ENCODE measurements at places on chromosomes 7 and 10. TPM values are rescaled to one million over a fixed set of nuclear protein-coding genes. Genes with fewer than 3 reads are reported as not detected.

- DNase-seq, result no peak
Observed at GRCh38 chr10:49759787-49760551, 2.2 kb downstream of the OGDHL start.

DNA sequence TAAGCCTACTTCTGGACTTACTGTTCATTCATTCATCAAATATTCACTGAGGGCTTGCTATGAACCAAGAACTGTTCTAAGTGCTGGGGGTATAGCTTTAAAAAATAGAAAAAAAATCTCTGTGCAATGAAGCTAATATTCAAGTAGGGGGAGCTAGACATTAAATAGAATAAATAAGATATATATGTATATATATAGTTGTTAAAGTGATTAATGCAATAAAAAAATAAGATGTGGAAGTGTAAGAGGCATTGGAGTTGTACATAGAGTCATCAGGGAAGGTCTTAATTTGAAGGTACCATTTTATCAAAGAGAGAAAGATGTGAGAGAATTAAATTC lies 181.2 kb upstream of the AGR3 start:
- no peak for DNase-seq

DNA sequence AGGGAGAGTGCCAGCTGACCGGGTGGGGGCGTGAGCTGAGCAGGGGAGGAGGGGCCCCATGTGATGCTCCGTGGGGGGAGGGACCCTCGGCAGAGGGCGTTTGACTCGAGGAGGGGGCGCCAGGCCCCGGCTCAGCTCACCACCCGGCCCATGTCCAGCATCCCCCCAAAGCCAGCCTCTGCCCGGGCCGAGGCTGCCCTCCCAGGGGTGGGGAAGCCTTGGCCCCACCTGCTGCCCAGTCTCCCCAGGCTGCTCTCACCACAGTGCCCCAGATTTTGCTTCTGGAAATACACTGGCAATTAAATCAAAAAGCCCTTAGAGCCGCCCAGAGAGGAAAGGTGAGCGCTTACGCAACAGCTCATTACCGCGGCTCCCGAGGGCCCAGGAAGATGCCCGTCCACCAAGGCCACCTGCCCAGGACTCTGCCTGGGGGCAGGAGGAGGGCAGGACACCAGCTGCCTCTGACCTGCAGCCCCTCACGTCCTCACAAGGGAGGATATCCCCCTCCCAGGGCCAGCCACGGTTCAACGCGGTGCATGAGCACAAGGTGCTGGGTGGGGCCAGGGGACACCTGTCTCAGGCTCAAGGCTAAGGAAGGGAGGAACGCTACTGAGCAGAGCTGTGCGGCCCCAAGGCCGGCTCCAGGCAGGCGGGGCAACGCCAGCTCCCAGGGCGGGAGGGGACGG lies 70.0 kb upstream of the INPP5A start:
- DNase-seq, result no peak

DNA sequence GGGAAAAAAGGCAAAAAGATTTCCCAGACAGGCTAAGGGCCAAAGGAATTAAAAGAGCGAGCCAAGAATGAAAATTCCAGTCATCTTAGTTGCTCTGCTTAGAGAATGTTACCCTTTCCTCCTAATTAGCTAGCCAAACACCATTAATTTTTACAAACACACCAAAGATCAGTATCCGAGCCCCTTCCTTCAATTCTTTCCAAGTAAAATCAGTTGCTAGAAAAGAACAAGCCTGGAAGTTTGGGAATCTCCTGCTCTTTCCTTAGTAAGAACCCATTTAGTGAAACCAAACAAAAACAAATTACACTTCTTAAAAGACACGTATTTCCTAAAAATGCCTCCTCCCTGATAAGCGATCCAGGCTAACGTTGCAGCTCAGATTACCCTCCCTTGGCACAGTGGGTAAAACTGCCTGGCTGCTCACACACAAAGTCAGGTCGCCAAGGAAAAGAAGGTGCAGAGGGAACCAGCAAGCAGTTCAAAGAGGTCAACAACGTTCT lies 57.1 kb upstream of the ABLIM1 start:
- no peak for DNase-seq

GRCh38 chr10:29241925-29242324 lies 46.9 kb upstream of the LYZL1 start:
- no peak for DNase-seq

GRCh38 chr10:64726466-64726865 lies 1205.3 kb downstream of the REEP3 start:
- DNase-seq, result no peak

DNA sequence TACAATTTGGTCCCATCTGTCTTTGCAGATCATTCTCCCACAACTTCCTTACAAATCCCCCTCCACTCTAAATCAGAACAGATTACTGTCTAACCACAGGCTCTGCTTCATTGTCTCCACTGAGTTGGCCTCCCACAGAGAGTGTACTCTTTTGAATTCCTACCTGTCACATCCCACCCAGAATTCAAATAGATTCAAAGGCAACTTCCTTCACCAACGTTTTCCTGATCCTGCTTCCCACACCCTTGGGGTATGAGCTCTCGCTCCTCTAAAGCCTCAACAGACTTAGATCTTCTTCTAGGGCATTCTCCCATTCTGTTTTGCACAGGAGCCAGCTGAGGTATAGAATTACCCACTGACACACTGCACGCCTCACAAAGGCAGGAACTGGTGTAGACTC lies 197.8 kb upstream of the CDCA7L start:
- no peak for DNase-seq

- DNase-seq, result no peak
Observed at GRCh38 chr7:140619176-140619575, 21.4 kb downstream of the DENND2A start.

- no peak for DNase-seq
Observed at GRCh38 chr10:44014644-44015250, 366.1 kb upstream of the ZNF32 start.

- DNase-seq, result no peak
Observed at GRCh38 chr10:63573068-63573697, 52.0 kb downstream of the REEP3 start.

- DNase-seq, result no peak
Observed at GRCh38 chr7:92697414-92697813, 107.2 kb upstream of the FAM133B start.

DNA sequence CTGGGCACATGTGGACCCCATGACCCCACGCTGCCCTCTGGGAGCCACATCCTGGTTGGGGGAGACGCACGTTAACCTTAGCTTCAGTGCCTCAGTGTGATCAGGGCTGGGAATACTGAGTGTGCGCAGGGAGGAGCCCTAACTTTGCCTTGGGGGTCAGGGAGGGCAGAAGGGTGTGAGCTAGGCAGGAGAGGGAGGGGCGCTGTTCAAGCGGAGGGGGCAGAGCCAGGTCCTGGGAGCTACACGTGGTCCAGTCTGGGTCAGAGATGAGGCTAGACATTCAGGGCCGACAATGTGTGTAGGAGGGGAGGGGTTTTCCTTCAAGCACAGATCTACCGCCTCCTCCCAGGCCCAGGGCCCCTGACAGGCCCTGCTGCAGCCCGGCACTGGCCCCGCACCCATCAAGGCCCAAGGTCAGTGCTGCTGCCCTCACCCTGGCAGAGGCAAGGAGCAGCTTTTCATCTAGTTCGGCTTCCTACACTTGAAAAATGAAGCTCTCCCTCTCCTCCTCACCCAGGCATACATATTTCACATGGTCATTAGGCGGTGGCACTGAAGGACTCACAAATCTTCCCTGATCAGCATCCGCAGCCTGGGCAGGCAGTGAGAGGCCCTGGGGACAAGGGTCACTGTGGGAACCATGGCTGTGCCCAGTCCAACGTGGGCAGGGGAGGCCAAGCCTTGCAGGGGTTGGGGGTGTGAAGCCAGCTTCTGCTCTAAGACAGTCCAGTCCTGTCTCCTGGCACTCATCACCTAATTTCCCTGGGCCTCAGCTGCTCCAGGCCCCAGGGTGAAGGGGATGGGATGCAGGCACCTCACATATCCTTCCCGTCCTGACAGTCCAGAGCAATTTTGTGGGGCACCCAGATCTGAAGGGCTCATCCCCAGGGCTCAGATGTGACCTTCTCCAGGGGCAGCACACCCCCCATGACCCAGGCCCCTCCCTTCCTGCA lies 47.3 kb downstream of the C10orf105 start:
- DNase-seq, result no peak

- DNase-seq, result no peak
Observed at GRCh38 chr7:134844200-134844599, 64.8 kb downstream of the CALD1 start.

DNA sequence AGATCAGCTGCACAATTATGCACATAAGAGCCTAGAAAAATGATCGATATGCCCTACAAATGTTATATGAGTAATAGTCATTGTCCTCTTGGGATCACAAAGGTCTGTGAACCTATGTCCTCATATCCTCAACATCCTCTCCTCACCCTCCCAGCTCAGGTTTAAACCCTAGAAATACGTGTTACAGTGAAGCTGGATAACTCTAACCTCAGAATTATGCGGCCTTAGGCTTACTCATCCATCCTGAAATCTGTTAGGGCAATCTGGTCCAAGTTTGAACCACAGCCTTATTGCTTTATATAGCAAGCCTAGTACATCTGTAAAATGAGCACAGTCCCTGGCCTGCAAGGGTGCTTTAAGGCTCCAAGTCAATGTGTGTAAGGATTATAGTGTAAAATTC lies 84.2 kb upstream of the FRMD4A start:
- no peak for DNase-seq

DNA sequence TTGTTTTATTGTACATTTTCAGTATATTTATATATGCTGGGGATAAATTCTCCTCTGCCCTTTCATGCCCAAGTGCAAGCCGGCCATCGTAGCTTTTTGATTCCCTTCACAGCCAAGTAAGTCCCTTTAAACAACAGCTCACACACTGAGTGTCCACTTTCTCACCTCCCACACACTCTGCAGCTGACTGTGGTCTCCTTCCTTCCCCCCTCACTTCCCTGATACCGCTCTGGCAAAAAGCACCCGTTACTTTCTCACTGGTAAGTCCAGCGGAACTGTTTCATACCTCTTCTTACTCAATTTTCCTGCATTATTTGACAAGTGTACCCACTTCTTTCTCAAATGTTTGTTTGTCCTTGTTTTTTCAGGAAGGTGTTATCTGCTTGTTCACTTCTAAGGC lies 35.2 kb downstream of the MGAM start:
- DNase-seq, result no peak

GRCh38 chr10:79468015-79468560 lies 22.7 kb upstream of the ZCCHC24 start:
- no peak for DNase-seq

DNA sequence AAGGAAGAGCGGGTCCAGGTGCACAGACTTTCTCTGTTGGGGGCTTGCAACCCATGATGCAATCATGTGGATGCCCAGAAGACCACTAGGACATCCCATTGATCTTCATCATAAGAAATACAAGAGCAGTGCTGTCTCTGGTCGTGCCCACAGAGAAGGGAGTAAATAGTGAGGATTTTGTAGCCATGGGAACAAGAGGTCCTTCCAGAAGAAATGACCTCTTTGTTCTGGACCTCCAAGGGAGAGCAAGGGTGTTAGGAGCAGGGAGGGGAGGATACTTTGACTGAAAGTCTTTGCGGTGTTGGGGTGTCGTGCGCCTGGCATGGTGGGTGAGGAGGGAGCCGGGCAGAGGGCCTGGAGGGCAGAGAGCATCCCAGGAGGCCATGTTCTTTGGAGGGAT lies 55.0 kb upstream of the EN2 start:
- DNase-seq, result no peak

GRCh38 chr10:104099941-104100340 lies 14.3 kb upstream of the COL17A1 start:
- no peak for DNase-seq

DNA sequence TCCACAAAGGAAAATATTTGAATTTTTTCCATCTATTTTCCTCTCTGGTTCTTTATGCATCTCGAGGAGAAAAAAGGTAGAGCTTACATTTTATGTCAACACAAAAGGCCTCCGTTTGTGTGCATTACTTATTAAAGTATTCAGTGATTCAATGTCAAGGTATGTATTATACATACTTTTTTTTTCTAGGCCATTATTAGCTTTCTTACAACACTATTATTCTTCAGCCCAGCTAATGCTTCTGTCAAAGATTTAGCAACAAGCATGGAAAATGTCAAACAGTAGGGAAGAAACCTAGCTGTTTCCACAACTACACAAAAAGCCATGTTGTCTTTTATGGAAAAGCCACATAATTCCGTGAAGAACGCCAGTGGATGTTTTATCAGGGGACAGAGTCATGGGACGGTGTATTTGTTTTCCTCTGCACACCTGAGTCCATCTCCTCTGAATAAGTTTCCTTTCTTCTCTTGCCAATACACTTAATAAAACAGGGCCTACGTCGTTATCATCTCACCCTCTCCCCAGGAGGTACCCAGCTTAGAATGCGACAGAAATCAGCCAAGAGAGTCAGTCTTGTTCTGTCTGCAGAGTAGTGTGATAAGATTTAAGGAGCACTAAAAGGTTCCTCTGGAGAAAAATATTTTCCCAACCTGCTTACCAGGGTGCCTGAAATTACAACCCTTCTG lies 209.7 kb upstream of the AUTS2 start:
- no peak for DNase-seq

DNA sequence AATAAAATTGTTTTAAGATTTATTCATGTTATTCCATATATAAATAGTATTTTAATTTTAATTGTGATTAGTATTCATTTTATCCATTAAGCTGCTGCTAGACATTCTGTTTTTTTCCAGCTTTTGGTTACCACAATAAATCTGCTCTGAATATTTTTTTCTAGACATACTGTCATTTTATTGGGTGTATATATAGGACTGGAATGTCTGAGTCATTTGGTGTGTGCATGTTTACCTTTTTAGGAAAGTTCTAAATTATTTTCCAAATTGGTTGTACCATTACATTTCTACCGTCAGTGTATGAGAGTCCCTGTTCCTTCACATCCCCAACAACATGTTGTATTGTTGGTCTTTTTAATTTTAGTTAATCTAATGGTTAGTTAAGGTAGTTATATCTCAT lies 1138.1 kb downstream of the REEP3 start:
- DNase-seq, result no peak

- no peak for DNase-seq
Observed at GRCh38 chr10:82924711-82925110, 1049.7 kb downstream of the NRG3 start.

- DNase-seq, result no peak
Observed at GRCh38 chr7:150739033-150739432, 1.8 kb downstream of the GIMAP5 start.

- no peak for DNase-seq
Observed at GRCh38 chr10:16466001-16466400, 29.2 kb downstream of the PTER start.

DNA sequence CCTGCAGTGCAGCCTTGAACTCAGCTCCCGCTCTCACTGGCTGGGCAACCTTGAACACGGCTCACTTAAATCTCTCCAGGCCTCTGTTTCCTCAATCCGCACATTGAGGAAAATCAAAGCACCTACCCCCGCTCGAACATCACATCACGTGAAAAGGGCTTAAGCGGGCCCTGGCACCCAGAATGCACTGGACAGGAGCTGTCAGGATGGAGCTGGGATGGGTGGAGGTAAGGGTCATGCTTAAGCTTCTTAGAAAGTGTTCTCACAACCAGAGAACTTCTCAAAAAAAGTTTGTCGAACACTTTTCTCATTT lies 55.7 kb upstream of the MGMT start:
- no peak for DNase-seq

MRPS17 gene
- total RNA-seq, result 22.3 TPM

DGKI gene
- total RNA-seq, result 5.4 TPM

CYP3A4 gene
- not detected for total RNA-seq

NODAL gene
- not detected for total RNA-seq

LIPJ gene
- not detected for total RNA-seq

TDRD1 gene
- 0.90 TPM for total RNA-seq

CYP2C19 gene
- total RNA-seq, result 0.52 TPM

IGFBP1 gene
- not detected for total RNA-seq

MYOZ1 gene
- total RNA-seq, result not detected

TEX36 gene
- not detected for total RNA-seq

SGMS1 gene
- total RNA-seq, result 7.2 TPM

NKX2-3 gene
- not detected for total RNA-seq

AKR1D1 gene
- not detected for total RNA-seq

PTPN20 gene
- 1.5 TPM for total RNA-seq

SLC25A40 gene
- total RNA-seq, result 54.9 TPM
